ENCODE measurements at places on chromosomes 7 and 10.

- DNase-seq = no peak
Measured at GRCh38 chr10:94085766-94086437, 92.2 kb downstream of the PLCE1 start.

DNA sequence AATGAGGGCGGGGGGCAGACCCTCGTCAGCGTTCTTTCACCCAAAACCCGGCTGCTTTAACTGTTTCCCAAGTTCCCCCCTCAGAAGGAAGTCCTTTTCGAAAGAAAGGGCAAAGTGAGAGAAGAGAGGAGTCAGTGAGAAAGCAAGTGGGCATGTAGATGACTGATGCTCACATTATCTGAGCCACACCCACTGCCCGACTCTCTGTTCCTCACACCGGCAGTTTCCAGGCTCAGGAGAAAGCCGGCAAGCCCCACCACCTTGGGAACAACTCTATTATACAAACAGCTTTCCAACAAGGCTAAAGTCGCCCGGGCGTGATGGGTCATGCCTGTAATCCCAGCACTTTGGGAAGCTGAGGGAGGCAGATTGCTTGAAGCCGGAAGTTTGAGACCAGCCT, 23.1 kb downstream of the RCC1L start:
- no peak for DNase-seq

DNA sequence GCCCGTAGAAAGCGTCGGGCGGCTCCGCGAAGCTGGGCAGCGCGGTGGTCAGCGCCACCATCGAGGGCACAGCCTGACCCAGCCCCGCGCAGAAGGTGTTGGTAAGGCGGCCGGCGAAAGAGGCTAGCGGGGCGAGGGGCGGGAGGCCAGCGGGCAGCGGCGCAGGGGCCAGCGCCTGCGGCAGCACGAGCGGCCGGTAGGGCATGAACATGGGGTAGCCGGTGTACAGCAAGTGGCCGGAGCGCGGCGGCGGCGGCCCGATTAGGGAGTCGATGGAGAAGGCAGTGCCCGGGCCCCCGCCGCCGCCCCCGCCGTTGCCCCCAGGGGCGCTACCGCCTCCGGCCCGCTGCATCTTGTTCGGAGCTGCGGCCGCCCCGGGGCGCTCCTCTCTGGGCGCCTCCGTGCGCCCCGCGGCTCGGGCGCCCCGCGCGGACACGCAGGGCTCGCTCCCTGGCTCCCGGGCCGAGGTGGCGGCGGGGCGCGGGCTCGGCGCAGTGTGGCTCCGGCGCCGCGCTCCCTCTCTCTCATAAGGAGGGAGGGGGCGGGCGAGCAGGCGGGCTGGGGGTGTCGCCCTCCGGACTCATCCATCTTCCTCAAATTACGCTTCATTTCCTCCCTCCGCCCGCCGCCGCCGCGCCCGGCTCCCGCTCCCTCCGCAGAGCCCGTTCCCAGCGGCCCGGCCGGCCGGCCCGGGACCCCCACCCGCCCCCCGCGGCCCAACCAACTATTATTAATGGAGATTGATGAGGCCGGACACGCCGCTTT, at the start of gene GBX1:
Gene GBX1, minus strand, starts transcription at position 498 of the 765 bp plus-strand sequence. Its CDS starts 146 bp downstream, at position 352.
- DNase-seq = no peak

- DNase-seq = no peak
Measured at GRCh38 chr7:70679661-70680060, 452.3 kb upstream of the GALNT17 start.

DNA sequence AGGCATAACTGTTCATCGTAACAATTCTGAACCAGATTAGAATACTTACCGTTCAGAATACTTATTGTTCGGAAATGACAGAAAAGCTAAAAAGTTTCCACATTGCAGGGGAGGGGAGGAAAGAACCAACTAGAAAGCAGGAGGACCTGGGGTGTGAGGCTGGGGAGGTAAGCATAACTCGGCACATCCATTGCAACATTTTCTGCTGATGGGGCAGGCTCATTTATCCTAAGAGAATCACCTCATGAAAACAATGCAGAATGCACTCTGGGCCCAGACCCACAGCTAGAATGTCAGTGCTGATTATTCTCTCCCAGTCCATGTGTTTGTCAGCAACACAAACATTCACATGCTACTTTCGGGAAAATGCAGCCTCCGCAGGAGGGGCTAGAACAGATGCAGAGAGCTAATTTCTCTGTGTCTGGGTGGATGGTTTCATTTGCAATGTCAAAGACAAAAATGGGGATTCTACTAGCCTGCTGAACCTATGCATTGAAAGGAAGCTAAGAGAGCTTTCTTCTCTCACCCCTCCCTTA, 9.6 kb downstream of the DNMBP start:
- DNase-seq = no peak

GRCh38 chr7:77382532-77382931, 33.6 kb downstream of the GSAP start:
- DNase-seq = no peak

DNA sequence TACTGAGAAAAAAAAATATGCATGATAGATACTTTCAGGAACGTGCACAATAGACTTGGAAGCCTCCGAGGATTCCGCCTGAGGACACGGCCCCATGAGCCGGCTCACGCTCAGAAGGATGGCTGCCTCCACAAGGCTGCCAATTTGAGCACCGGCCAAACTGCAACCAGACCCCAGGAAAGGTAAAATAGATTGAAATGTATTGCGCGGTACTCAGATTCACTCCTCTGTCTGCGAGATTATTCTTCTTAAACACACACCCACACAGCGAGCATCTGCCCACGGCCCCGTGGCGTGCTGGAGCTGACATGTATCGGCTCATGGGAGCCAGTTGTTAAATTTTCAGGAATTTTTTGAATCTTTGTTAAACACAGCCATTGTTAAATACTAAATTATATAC, 653.2 kb upstream of the MKI67 start:
- no peak for DNase-seq

DNA sequence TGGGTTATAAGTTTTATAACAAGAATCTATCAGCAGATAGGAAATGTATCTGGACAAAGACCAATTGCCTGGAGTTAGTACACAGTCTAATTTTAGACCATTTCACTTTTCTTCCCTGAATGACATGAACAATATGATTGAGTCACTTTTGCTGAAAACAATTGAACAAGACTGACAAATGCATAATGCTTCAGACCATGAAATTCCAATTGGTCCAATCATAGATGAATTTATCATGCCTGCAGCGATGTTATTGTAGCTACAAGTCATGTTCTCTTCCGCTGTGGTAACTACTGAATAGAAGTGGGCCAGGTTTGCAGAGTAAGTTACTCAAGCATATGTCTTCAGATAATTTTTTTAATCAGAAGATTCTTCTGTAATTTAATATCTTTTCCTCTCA, 73.4 kb downstream of the VSTM2A start:
- no peak for DNase-seq

DNA sequence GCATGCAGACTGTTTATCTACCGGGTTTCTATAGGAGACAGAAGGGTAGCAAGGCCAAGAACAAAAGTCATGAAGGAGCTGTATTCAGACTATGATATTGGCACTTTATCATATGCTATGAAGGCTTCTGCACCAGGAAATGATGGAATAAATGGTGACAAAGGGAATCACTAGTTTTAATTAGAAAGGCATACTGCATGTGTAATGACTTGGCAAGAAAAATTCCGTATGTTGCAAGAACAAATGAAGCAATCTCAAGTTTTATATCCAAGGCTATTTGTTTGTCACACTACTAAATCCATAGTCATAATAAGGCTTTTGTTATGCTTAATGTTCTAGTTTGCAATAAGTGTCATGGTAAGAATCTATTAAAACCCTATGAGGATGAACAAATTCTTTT, 230.9 kb downstream of the ZEB1 start:
- DNase-seq = no peak

GRCh38 chr7:126079581-126079980, 1150.0 kb upstream of the POT1 start:
- no peak for DNase-seq

DNA sequence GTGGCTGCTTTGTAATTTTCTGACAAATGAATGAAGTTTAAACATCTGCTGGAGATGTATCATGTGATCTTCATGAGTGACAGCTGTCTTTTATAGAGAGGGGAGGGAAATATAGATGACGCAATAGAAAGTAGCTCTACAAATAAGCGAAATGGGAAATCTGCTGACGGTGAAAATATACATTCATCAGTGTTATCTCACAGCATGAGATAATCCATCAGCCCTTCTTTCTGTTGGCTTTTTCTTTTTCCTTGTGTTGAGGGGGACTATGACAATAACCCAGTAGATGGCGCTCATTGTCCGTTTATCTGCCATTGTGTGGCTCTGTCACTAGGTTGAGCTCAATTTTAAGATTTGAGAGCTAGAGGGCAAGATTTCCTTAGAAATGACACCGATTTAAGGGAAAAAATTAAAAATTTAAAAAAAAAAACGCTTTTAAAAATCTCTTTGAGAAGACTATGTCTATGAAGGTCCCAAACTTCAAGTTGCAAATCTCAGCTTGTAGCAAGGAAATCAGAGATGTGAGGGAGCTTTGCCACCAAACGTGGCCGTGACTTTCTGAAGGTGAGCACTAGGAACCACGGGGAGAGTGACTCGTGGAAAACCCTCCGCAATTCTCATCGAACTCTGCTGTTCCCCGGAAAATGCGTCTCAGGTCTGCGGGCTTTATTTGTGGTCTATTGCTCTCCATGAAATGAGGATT, 114.6 kb upstream of the SFMBT2 start:
- peak; percentile 11 for DNase-seq

DNA sequence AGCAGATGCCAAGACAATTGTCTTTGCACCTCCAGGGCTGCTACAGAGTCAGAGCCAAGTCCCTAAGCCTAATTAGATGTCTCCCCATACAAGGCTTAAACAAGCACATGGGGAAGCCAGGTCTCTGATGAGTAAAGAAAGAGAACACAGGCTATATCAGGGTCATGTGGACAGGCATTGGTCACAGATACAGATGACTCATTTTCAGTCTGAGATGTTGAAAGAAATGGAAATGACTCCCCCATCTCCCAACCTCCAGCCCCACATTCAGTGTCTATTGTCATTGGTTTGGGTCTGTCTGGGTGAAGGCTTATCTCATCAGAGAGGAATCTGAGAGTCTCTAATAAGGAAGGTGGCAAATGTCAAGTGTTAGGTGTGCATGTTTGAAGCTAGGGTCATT, 290.1 kb upstream of the KIAA1217 start:
- no peak for DNase-seq

DNA sequence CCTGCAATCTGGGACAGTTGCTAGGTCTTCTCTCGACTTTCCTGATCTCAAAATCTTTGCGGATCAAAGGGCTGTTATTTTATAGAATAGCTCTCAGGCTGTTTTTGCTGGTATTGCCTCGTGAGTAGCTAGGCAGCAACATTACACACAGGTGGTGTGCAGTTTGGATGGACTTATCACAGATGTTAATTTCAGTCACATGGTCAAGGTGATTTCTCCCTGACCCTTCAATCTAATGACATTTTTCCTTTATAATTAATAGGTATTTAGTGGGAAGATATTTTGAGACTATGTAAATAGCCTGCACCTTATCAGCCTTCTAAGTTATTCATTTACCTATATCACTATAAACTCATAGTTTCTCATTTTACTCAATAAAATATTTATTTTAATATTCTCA, 309.6 kb upstream of the PRKCQ start:
- DNase-seq = no peak

- DNase-seq = no peak
Measured at GRCh38 chr10:22988581-22989360, 60.9 kb downstream of the ARMC3 start.

GRCh38 chr7:13875496-13876074, 113.9 kb downstream of the ETV1 start:
- DNase-seq = no peak

- no peak for DNase-seq
Measured at GRCh38 chr7:27164367-27165088, 809 bp downstream of the HOXA9 start.

GRCh38 chr10:26781797-26782196, 79.0 kb downstream of the ABI1 start:
- DNase-seq = no peak

- no peak for DNase-seq
Measured at GRCh38 chr10:79023240-79024162, 45.3 kb upstream of the ZMIZ1 start.

GRCh38 chr7:72223351-72223750, 188.8 kb downstream of the CALN1 start:
- DNase-seq = no peak

- DNase-seq = no peak
Measured at GRCh38 chr10:13718820-13719219, 132.1 kb downstream of the PRPF18 start.

GRCh38 chr7:47356261-47356660, 225.7 kb downstream of the TNS3 start:
- no peak for DNase-seq

- DNase-seq = no peak
Measured at GRCh38 chr7:30040938-30041337, 12.7 kb downstream of the PLEKHA8 start.

- no peak for DNase-seq
Measured at GRCh38 chr7:95553939-95554338, 42.4 kb downstream of the PDK4 start.

- DNase-seq = no peak
Measured at GRCh38 chr7:43823941-43824340, 45.4 kb downstream of the MRPS24 start.

DNA sequence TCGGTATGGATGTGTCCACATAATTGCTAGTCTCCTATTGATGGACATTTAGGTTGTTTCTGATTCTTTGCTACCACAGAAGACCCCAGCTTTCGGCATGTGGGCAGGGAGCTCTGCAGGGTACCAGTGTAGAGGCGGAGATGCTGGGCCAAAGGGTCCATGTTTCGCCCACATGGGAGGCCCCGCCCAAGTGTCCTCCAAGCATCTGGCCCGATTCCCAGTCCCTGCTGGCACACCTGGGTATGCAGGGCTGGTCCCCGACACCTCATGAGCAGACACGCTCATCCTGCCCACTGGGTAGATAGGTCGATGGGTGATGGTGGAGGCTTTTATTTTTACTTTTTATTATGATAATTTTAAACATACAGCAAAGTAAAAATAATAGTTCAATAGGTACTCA, 19.4 kb upstream of the TBRG4 start:
- DNase-seq = no peak

- DNase-seq = no peak
Measured at GRCh38 chr7:138666385-138666784, 34.8 kb downstream of the SVOPL start.

GRCh38 chr7:116783666-116784318, 78.6 kb upstream of the CAPZA2 start:
- no peak for DNase-seq

- no peak for DNase-seq
Measured at GRCh38 chr7:142957723-142958122, 4.4 kb downstream of the KEL start.

GRCh38 chr10:93475871-93476270, 6.3 kb downstream of the MYOF start:
- no peak for DNase-seq

DNA sequence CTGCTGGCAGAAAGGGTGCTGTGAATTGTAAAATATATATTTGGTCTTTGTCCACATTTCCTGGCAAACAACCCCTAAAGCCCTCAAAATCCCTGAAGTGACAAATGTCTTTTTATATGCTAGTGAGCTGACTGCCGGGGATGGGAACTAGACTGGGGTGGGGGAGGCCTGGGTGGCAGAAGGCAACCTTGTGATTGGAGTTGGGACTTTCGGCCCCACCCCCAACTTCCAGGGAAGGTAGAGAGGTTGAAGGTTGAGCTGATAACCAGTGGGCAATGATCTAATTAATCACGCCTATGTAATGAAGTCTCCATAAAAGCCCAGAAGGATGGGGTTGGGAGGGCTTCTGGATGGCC, 2.7 kb downstream of the EPHA1 start:
- no peak for DNase-seq

GRCh38 chr7:142125256-142125955, 13.9 kb downstream of the MGAM2 start:
- DNase-seq = no peak
